ENCODE measurements at places on chromosomes 1 and 21.

DNA sequence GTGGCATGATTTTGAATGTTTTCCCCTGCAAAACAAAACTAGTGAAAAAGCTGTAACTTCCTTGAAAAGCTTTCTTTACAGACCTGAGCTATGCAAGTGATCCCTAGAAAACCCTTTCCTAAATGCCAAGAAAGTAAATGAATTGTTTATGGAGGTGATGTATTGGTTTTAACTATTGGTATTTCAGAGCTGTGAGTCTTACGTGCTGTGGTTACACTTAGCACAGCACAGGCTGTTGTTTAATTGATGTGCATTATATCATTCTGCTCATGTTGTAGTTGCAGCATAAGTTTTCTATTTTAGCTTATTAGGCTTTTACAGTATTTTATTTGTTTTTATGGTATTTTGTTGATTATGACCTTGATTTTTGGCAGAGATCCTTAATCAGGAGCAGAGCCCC is 74.1 kb upstream of the DYNLT5 start:
- no peak for DNase-seq

DNA sequence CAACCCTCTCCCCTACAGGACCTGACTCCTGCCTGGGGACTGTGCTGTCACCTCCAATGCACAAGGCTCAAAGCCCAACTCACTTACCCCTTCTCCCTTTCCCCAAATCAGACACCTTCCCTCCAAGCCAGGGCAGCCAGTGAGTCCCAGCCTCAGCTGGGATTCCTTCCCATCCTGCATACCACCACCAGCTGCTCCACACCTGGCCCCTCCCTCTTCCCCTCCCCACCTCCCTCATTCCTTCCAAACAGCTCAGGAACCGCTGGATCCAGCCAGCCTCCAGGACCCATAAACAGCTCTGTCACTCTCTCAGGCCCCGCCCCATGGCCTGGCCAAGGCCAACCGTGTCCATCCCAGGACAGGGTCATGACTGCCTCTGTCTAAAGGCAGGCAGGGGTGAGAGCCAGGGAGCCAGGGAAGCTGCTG is 41.4 kb downstream of the ACOT7 start:
- DNase-seq: no peak

GRCh38 chr1:198967566-198967965 is 328.7 kb downstream of the PTPRC start:
- DNase-seq: no peak

DNA sequence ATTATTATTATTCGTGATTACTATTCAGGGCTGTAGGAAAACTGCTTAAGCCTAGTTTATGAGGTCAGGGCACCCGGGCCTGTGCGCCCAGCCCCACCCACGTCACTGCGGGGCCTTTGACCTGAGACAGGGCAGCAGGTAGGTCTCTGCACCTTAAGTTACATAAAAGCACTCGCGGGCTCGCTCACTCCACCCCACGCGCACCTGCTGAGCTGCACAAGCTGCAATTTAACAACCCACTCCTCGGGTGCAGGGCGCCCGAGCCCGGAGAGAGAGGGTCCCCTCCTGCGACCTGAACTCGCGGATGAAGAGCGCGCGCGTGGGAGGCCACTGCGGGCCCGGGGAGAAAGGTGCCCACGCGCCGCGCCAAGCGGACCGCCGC is 477 bp downstream of the ICMT start:
- no peak for DNase-seq

DNA sequence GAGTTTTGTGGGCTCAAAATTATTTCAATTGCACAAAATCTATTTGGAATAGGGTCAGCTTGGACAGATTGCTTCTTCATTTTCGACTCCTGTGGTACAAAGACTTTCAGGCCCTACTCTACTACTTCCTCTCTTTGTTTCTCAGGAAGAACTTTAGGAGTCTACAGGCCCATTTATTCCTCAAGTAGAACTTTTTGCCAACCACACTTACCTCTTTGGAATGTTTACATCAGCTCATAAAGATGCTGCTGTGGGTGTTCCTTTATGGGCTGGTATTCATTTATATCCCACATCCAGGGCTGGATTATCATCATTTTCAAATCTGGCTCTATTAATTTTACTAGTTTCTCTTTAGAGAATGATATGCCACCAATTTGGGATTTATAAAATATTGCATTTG is 46.3 kb upstream of the TNFSF18 start:
- DNase-seq: no peak

DNA sequence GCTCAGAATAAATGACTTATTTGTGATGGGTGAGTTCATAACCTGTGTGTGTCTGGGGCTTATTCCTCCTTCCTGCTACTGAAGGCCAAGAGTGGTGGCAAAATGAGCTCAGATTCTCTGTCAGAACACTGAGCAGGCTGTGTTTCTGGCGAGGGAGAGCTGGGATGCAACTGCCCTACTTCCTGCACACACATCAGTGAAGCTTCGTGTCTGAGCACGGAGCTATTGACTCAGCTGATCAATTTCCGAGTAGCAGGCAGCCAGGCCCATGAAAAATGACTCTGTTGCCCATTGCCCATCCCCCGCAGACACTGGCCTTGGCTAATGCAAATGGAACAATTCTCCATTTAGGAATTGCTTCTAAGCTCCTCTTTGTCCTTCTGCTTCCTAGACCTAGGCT is 27.7 kb downstream of the TNR start:
- no peak for DNase-seq

DNA sequence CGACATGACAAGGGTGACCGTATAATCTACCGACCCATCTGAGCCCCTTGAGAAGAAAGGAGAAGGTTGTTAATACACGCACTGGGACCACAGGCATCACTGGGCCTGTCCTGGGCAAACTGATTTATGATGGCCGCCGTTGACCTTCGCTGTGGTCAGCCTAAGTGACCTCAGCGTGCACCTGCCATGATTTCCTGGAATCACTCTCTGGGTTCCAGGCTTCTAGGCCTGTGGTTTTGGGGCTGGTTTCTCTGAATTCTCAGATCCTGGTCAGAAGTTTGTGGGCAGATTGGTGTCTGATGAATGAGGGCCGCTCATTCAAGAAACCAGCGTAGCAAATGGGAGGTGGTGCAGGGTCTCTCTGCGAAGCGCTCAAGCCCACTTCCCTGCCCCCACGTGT is 64.0 kb downstream of the SIK1 start:
- no peak for DNase-seq

- no peak for DNase-seq
Measured at GRCh38 chr21:42187976-42188653, 30.8 kb upstream of the ABCG1 start.

DNA sequence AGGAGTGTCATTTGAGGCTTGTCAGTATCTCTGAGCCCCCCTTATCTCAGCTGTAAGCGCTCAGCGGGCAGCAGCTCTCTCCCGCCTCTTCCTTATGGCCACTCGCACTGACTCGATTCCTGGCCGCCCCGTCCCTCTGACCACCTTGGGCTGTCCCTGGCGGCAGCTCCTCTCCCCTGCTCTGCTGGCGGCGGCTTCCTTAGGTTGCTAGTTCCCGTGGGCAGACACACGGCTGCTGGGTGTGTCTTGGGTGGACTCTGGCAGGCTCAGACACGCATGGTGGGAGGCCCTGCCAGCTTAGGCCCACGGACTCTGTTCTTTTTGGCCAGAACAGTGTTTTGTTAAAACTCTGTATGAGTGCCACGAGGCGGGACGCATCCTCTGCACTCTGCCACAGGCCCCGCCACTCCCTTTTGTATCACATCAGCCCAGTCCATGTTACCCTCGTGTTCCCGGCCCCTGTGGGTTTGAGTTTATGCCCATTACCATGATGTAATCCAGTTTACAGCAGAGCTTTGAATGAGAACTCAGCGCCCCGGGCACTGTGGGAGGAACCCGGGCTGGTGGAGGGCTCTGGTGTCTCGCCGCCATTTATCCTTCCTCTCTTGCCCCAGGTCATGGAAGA is 45.9 kb downstream of the COQ8A start:
- no peak for DNase-seq

GRCh38 chr1:24683713-24684162 is 40.6 kb downstream of the SRRM1 start:
- DNase-seq: no peak

All from hypothalamus (tissue), 51 donors.